GM03348 (cell line): ENCODE measurements at places on chromosomes 2 and 18.

- peak; percentile 34 for DNase-seq
These were observed 368.6 kb upstream of the SPRED2 start for GRCh38 chr2:65800998-65801397.

- no peak for DNase-seq
These were observed 69.6 kb downstream of the SRBD1 start for GRCh38 chr2:45541450-45541849.

GRCh38 chr18:46893360-46893759 lies 23.9 kb downstream of the PIAS2 start:
- no peak for DNase-seq

DNA sequence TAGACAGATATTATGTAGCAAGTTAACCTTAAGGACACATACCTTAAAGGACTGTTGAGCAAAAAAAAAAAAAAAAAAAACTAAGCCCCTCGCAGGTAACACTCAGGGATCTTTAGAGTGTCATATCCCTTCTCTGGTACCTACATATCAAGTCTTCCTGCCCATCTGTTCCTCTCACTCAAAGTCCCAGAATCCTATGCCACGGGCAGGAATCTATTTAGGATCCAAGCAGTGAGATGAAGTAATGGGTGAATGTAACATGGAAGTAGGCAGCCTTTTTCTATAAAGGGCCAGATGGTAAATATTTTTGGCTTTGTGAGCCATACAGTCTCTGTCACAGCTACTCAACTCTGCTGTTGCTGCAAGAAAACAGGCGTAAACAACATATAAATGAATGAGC lies 496.7 kb downstream of the STK39 start:
- DNase-seq, result no peak

DNA sequence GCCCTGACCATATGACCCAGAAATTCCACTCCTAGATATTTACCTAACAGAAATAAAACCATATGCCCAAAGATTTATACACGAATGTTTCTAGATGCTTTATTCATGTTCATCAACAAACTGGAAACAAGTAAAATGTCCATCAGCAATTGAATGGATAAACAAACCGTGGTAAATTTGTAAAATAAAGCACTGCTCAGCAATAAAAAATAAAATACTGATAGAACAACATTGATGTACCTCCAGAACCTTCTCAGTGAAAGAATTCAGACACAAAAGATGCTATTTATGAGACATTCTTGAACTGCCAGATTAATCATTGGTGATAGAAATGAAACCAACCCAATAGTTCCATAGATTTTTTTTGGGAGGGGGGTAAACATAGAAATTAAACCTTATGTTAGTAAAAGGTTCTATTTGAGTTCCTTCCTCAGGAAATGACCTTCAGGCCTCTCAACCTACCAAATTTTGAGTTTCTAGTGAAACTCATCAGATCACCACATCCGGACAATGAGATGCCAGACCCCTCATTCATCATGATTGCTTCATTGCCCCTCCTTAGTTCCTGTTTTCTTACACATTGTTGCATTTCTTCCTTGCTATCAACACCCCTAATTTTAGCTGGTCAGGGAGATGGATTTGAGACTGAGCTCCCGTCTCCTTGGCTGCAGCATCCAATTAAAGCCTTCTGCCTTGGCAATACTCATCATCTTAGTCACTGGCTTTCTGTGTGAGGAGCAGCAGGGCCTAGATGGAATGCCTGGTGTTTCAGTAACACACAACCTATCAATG lies 203.5 kb downstream of the LPIN1 start:
- no peak for DNase-seq
